Amniotic stem cell (primary cell): ENCODE measurements at places on chromosomes 2 and 18.

DNA sequence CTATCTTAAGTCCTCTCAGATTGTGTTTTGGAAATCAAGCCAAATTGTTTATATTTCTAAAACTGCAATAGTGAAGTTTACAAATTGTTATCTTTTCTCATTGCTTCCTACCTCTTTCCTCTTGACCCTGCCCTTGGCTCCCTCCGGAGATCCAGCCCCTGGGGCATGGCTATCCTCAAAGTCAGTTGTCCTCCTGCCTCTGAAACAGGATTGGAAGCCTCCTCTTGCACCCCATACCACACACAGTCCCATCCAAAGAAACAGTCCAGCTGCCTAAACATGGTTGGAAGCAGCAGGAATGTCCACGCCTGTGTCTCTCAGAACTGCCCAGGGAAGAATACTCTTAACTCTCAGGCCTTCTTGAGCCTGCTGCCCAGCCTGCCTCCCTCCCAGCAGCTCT is 30.1 kb upstream of the COL6A3 start:
- DNase-seq: no peak

DNA sequence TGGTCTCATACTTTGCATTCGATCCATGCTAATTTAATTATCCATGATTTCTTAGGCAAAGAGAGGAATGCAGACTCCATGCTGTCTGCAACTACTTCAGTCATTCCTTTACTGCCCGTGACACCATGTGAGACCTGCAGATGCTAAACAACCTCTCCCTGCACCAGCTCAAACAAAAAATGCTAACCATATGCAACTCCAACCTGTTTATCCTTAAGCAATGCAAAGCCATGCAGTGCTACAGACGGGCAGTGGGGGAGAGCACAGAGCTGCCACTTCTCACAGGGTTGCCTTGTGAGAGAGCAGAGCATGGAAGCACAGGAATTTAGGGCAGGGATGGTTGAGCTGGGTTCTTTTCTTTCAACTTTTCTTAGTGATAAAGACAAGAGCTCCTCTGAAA is 74.9 kb upstream of the KLHL14 start:
- no peak for DNase-seq

DNA sequence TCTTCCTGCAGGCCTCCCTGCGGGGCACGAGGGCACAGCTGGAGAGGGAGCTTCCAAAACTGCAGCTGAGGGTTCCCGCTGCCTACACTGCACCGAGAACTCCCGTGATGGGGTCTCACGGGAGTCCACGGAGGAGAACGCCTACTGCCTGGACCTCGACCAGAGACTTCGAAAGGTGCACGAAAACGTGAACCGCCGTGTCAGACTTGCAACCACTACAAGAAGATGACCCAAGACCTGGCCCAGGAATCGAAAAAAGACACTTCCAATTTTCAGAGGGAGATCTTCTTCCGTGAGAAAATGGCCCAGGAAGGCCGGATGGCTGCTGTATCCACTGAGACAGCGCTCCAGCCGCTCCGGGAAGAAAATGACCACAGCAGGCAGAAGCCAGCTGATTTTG is 52.9 kb upstream of the TXNDC2 start:
- DNase-seq: no peak

- no peak for DNase-seq
Observed at GRCh38 chr2:69380072-69380917, 6.7 kb downstream of the GFPT1 start.

- DNase-seq: no peak
Observed at GRCh38 chr2:207164006-207164831, 1.5 kb downstream of the KLF7 start.

DNA sequence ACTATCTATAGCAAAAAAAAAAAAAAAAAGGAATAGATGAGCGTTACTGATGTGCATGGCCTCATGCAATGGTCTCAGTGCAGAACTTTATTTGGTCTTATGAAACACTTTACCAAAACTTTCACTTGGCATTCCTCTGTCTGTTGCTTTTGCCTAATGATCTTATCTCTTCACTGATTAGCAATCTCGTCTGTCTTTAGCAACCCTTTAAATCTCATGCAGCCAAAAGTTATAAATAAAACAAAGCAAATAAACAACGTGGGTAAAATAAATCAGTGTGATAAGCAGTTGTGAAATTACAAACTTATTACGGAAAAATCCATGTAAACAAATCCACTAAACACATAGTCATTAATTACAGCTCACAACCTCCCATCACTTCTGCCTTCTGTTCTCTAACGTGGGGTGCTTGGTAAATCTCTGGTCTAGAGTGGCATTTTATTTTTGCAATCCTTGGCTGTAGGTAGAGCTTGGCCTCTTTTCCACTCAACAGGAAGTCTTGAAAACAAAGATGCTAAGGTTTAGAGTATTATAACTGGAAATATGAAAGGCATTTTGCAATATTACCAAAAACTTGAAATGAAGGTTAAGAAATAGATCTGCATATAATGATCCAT is 288.0 kb downstream of the AFF3 start:
- DNase-seq: no peak

DNA sequence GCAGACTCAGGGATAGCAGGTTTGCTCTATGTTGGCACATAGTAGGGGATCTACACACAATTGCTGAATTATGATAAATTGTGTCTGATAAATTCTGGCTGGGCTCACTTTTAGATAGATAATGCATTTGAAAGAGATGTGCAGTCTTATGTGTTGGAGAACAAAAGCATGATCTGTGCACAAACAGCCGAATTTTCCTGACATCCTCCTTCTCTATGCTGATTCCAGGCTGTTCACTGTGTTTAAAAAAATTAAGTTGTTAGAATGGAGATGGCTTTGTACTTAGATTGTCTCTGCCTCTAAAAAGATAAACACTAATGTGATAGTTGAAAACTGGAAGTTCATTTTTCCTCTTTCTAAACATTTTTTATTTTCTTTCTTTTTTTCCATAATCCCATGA is 2.1 kb downstream of the CERS6 start:
- DNase-seq: no peak
